ENCODE measurements at places on chromosomes 5 and 9.

GRCh38 chr9:126436545-126437267, 110.1 kb downstream of the MVB12B start:
- no peak for DNase-seq

- peak; percentile 29 for DNase-seq
These were observed 1.9 kb downstream of the UGCG start for GRCh38 chr9:111898331-111899096.

DNA sequence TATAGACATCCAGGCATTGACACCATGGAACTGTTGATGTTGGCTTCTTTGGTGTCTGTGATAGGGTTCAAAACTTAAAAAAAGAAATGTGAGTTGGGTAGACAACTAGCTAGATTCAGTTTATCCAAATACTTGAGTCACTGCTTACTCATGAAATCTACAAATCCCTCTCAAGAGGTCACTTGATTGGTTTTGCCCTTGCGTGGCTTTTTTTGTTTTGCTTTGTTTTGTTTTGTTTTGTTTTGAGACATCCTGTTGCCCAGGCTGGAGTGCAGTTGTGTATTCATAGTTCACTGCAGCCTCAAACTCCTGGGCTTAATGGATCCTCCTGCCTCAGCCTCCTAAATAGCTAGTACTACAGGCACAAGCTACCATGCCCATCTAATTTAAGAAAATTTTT, 10.5 kb upstream of the ENTREP1 start:
- peak; percentile 75 for DNase-seq

GRCh38 chr9:91843623-91844148, 106.3 kb downstream of the ROR2 start:
- DNase-seq, result no peak

GRCh38 chr9:19283072-19283710, 52.7 kb downstream of the DENND4C start:
- no peak for DNase-seq

- DNase-seq, result no peak
These were observed 125.3 kb upstream of the CDKN2B start for GRCh38 chr9:22134390-22134789.

DNA sequence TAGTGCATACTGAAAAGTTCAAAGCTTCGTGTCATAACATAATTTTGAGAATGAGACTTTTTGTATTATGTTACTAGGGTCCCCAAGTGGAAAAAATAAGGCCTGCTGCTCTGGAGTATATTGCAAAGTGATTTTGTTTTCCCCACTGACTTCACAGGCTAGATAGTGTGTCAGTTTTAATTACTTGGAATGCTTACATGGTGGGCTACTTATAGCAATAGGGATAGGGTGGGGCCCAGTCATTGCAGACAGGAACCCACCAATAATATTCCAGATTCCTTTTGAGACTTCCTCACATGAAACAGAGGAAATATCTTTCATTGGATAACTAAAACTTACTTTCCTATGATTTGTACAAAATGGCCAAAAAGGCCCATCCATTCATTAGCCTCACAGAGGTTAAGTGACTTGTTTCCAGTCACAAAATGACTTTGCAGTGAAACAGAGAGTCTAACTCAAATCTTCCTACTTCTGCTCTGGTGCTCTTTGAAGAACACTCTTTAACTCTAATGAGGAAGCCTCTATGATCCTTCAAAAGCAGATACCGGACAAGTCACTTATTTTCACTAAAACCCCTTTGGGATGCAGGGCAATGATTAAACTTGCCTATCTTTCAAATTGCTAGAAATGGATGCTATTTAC, 16.2 kb upstream of the MEF2C start:
- DNase-seq, result no peak

DNA sequence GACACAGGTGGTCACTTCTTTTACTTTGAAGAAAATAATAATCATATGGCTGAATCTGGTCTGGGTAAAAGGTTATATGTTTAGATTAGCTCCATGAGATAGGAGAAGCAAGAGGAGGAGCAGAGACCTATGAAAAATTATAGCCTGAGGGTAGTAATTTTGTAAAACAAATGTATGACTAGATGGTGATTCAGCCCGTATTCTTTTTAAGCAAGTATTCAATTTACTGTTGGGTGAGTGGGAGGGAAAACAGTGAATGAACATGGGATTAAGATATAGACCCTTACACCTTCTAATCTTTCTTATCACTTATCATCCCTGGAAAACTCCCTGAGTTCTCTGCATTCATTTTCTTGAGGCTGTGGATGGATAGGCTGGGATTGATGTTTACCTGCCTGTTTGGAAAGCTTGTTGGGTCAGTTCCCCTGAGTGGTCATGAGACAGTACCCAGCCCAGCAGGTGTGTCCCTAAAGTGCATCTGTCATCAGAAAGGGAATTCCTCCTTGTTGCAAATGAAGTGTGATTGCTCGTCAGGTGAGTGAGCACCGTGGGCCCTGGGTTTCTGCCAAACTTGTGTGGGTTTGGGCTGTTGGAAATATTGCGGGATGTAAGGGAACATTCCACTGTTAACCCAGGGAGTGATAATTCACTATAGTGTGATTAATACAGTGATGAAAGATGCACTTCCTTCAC, 101.2 kb upstream of the GDNF start:
- DNase-seq, result peak; percentile 76

DNA sequence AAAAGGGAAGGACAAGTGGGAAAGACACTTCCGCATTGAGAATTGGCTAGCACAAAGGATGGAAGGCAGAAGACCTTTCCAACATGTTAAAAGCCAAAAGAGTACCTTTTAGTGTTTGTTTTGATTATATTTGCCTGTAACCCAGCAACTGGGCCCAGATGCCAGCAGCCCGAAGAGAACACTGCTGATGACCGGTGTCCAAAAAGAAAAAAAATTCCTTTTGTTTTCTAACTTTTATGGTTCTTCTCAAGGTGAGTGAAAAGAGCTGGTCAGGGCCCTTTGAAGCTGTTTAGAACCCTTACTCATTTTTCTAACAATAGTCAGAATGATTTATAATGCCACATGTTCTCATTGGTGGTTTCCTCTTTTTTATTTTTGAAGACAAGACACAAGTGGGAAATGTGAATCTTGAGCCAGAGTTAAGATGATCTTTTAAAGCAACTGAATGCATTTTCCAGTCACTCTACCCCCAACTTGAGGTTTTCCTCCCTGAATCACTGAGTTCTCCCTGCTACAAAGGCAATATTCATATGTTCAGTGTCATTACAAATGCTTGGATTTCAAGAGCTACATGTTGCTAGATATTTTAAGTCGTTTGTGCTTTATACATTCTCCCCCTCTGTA, 32.3 kb upstream of the ZNF462 start:
- peak; percentile 76 for DNase-seq

DNA sequence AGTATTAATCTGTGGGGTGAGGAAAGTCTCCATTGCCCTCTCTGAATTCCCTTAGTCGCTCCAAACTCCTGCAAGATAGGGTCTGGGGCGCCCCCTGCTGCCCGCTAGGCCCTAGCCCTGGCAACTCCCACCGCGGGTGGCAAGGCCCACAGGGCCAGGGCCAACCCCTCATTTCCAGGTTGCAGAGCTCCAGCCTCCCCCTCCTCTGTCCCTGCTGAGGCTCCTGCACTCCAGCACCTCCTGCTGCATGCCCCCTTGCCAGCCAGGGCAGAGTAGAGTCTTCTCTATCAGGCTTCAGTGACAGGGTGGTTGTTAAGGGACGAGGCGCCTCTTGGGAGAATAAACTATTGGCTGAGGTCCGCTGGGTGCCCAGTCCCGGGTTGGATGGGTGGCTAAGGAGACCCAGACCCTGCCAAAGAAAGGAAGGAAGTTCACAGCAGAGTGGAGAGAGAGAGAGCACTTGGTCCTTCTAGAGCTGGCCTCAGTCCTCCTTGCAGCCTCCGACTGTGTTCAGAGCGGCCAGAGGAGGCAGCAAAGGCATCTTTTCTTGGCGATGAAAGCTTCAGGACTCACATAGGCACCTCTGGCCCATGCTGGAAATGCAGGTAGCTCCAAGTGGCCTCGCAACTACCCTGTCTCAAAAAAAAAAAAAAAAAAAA, 45.6 kb downstream of the SAR1B start:
- DNase-seq, result peak; percentile 95

GRCh38 chr5:37554938-37555337, 175.8 kb downstream of the WDR70 start:
- peak; percentile 52 for DNase-seq

DNA sequence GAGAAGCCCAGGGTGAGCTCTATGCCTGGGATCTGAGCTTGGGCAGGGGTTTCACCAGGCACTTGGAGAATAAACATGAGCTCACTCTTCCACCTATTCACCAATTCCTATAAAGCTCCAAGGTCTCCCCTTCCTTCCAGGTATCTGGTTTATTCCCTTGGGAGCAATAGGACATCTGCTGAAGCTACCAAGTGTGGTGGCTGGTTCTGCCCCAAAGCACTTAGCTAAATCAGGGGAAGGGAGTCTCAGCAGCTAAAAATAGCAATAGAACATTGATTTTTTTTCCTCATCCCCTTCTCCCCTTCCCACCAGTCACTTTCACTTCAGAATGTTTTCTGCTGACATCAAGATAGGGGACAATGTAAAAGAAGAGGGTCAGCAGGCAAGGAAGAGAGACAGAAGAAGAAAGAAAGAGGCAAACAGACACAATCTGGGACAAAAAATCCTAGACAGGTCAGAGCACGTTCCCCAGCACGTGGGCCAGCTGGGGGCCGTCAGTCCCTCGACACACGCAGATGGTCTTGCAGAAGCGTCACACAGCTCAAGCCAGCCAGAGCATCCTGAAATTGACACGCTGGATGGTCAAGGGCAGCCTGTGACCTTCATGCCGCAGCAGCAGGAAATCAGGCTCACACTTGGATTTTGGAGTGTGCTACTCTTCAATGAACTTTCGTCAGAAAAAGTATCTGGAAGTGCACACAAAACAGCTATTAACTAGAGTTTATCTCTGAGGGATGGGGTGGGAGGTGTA, 176.0 kb downstream of the ZNF608 start:
- DNase-seq, result no peak

DNA sequence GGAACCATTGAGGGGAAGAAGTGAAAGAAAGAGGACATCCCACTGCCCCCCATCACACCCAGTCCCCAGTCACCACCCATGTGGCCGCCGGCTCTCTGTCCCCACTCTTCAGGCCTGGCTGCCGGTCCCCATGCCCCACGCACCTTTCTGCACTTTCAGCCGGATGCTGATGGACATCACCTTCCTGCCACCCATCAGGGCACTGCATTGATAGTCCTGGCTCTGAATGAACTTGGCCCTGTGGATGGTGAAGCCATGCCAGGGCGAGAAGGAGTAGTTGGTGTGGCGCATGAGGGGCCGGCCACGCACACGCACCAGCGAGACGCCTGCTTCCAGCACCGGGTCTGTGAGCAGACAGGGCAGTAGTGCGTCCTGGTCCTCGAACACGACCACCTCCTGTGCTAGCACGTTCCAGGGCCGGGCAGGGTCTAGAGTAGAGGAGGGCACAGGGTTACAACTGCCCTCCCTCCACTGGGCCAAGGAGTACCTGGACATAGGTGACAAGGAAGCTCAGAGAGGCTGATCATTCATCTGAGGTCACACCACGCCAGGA, 6.4 kb downstream of the CSF1R start:
- no peak for DNase-seq

GRCh38 chr9:33138768-33139167, 28.4 kb downstream of the B4GALT1 start:
- no peak for DNase-seq

DNA sequence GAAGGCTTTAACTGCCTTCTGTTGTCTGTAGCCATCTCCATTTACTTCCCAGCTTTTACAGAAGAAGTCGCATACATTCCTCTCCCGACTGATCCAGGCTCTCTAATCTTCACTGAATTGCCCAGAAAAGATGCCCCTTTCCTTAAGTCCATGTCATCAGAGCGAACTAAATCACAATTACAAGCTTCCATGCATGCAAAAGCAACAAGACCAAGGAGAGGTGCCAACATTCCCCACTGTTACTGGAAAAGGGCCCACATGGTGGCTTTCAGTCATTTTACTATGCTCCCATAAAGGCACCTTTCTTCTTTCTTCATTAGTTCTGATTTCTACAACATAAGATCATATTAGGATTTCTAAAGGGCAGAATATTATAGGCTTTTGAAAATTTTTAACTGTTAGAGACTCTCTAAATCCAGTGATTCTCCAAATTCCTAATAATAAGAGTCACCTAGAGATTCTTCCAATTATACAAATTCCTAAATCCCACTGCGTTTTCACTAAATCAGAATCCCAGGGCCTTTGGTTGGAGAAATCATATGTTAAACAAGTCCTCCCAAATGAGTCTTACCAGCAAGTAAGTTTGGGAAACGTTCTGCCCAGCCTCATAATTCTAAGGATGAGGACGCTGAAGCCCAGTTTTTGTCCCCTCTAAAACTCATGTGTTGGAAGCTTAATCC, 17.0 kb upstream of the ZFR start:
- DNase-seq, result no peak

DNA sequence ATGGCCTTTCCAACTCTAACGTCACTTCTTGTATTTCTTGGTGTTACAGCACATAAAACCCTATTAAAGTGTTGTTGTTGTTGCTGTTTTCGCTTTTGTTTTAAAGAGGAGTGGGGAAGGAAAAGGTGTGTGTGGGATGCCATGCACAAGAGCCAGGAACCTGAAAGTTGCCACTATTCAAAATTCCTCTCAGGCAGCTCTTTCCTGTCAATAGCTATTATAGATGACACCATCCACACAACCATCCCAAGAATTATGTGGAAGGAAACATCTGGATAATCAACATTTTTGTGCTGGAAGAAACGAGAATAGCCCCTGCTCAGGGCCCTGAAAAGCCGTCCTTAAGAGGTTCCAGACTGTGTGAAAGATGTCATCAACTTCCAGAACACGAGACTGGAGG, 79.3 kb downstream of the SHB start:
- no peak for DNase-seq

DNA sequence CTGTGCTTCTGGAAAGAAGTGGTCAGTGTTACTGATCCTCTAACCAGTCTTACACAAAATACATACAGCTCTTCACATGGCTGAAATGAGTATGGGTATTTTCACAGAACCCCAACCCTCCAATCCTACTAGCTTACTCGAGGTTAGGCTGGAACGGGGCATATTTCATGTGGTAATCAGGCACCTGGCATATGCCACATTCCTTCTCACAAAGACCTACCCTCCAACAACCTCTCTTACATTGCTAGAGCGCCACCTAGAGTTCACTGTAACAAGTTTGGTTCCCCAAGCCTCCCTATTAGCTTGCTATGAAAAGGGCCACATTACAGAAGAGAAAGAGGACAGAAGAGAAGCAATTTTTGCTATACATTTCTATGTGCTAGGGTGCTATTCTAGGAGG, 597.3 kb downstream of the PRELID2 start:
- peak; percentile 94 for DNase-seq

DNA sequence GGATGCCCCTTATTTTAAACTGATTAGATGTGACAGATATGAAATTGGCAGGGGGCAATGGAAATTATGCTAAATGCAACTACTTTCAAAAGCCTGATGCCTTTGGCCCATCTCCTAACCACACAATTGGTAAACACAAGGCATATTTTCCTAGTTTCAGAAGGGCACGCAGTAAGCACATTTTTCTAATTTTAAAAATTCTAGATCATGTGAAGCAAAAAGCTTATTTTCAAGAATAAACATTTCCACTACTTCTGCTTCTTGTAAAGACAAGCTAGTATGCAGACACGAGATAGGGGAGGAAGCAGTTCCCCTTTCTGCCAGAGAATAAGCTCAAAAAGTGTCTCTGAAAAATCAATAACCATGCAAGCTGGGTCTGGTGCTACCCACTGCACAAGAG, 67.7 kb downstream of the ABCA1 start:
- DNase-seq, result no peak

Data from DMS53 (cell line).